Tongue (tissue), 3 donors: ENCODE measurements at places on chromosomes 3 and 15. TPM values are rescaled to one million over a fixed set of nuclear protein-coding genes. Genes with fewer than 3 reads are reported as not detected.

ATP10A gene
- 6.5 TPM for total RNA-seq

DNA sequence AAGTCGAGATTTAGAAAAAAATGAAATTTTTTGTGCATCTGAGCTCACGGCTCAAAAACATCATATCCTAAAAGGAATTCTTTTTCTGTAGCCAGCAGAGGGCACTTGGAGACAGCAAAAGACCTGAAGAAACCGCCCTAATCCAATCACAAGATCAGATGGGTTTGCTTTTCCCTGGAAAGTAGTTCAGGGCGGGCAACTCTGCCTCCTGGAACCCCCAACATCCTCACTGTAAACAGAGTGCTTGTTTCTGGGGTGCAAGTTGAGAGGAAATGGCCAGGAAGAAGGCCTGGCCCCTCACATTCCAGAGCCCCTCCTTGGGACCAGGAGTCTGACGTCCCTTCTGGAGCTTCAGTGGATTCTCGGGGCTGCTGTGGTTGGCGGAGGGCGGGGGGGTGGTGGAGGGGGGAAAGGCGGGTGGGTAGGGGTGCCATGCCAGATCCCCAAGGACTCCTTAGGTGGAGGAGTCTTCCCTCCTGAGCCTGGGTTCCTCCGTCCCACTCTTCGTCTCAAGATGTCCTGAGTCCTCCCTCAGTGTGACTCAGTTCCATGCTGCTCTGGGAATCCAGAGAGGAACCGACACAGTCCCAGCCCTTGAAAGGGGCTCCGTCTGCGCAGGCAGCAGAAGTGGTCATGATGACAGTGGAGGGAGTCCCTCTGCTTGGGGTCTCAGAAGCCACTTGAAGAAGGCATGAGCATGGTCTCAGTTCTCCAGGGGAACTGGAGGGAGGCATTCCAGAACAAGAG, 35.9 kb downstream of the CCK start:
- peak; percentile 70 for DNase-seq

FBXL2 gene
- 14.0 TPM for total RNA-seq

- no peak for DNase-seq
These were observed 94.2 kb downstream of the ZBTB20 start for GRCh38 chr3:115052906-115053305.

C3orf70 gene
- 6.2 TPM for total RNA-seq

DNA sequence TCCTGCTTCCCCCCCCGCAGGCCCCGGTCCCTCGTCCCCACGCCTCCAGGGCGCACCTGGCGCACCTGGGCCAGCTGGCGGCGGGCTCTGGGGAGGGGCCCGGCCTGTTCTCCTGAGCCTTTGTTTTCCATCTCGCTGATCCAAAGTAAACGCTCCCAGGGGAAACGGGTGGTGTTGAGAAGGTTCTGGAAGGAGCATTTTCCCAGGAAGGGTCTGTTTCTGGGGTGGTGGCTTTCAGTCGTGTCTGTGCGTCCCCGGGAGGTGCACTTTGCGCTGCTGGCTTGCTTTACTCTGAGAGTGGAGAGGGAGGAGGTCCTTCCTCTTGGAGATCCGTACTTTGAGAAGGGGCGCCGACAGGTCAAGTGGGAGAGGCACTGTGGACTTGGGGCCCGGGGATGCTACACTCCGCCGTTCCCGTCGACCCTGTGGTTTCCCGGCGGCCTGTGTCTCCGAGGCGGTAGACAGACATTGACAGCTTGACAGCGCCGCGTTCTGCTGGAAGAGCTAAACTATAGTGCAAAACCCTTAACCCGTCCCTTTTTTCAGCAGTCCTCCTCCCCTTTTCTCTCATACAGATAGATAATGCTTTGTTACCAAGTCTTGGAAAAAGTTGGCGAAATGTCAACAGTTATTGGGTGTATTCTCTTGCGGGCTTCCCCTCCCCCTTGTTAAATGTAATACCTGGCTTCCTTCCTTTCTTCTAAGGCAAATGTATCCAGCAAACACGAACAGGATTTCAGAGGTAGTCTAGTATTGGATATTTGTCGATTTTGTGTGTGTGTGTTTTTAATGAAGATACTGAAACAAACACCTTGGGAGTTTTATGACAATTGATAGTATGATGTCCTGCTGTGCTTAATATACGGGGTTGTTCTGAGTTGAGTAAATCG, 6.5 kb downstream of the TPM1 start:
- peak; percentile 72 for DNase-seq
